Cardiac muscle cell (in vitro differentiated cells and primary cell): ENCODE measurements at places on chromosomes 5 and 9. TPM values are rescaled to one million over a fixed set of nuclear protein-coding genes. Genes with fewer than 3 reads are reported as not detected.

Gene PCDHGA7
- total RNA-seq: 1.0 and 1.2 TPM in 2 replicates

Gene NR3C1
- total RNA-seq: 7.4 and 9.7 TPM in 2 replicates

Gene PALM2AKAP2
- total RNA-seq: 94.7 and 121 TPM in 2 replicates

Gene ZDHHC11
- 12.4 and 12.7 TPM in 2 replicates for total RNA-seq

Gene NHP2
- 270 and 391 TPM in 2 replicates for total RNA-seq

Gene SLC25A48
- total RNA-seq: 0.09 and 1.8 TPM in 2 replicates

Gene SOWAHA
- total RNA-seq: 0.14 TPM in 1 of 2 replicates, not detected in the other

Gene HSPA4
- total RNA-seq: 79.7 and 84.7 TPM in 2 replicates

Gene MYOZ3
- total RNA-seq: 2.1 and 6.8 TPM in 2 replicates

Gene MAMDC2
- total RNA-seq: 0.32 and 0.54 TPM in 2 replicates

Gene HAND1
- 68.9 and 81.2 TPM in 2 replicates for total RNA-seq

Gene AHRR
- 1.2 and 1.4 TPM in 2 replicates for total RNA-seq

Gene ARID3C
- 0.27 and 1.7 TPM in 2 replicates for total RNA-seq

Gene ANXA2R
- total RNA-seq: 0.32 and 0.63 TPM in 2 replicates

Gene DND1
- 1.0 and 2.1 TPM in 2 replicates for total RNA-seq

Gene NR6A1
- 12.8 and 19.8 TPM in 2 replicates for total RNA-seq

Gene PCDHB16
- total RNA-seq: 4.8 and 6.3 TPM in 2 replicates

Gene TLX3
- not detected in 2 replicates for total RNA-seq

Gene OBP2B
- not detected in 2 replicates for total RNA-seq

Gene NR5A1
- 0.12 TPM in 1 of 2 replicates, not detected in the other for total RNA-seq

Gene CD274
- 0.39 TPM in 1 of 2 replicates, not detected in the other for total RNA-seq

Gene FOXD4L4
- 0.07 and 0.42 TPM in 2 replicates for total RNA-seq

Gene SERF1A
- total RNA-seq: 14.5 and 15.6 TPM in 2 replicates

Gene TRAF1
- 4.1 and 7.5 TPM in 2 replicates for total RNA-seq

Gene LCN1
- not detected in 2 replicates for total RNA-seq

Gene SHISAL2B
- 1.9 TPM in 1 of 2 replicates, not detected in the other for total RNA-seq

Gene FAM78A
- 39.6 and 42.6 TPM in 2 replicates for total RNA-seq

Gene CTXN3
- not detected in 2 replicates for total RNA-seq

Gene OMD
- not detected in 2 replicates for total RNA-seq

Gene ROPN1L
- 1.3 and 1.4 TPM in 2 replicates for total RNA-seq

Gene PHF24
- total RNA-seq: 1.1 and 2.9 TPM in 2 replicates

Gene PFN3
- not detected in 2 replicates for total RNA-seq

Gene PRLR
- total RNA-seq: 0.06 and 0.46 TPM in 2 replicates

Gene SLC25A2
- 0.42 TPM in 1 of 2 replicates, not detected in the other for total RNA-seq

Gene FLT4
- 5.3 and 9.0 TPM in 2 replicates for total RNA-seq

Gene RNF183
- total RNA-seq: 0.06 and 0.53 TPM in 2 replicates

Gene CA9
- total RNA-seq: 2.4 and 3.1 TPM in 2 replicates

Gene RALGPS1
- 16.1 and 18.1 TPM in 2 replicates for total RNA-seq

Gene SLC36A3
- not detected in 2 replicates for total RNA-seq

Gene TAF1L
- 0.09 TPM in 1 of 2 replicates, not detected in the other for total RNA-seq

Gene EMB
- 1.8 and 3.8 TPM in 2 replicates for total RNA-seq

Gene DOCK8
- total RNA-seq: 0.04 TPM in 1 of 2 replicates, not detected in the other

Gene ZNF366
- total RNA-seq: not detected in 2 replicates

Gene FAM200C
- 6.3 and 8.8 TPM in 2 replicates for total RNA-seq

Gene FOXD1
- total RNA-seq: 0.11 TPM in 1 of 2 replicates, not detected in the other

Gene AQP3
- 6.8 and 6.9 TPM in 2 replicates for total RNA-seq

Gene GPR150
- 0.07 and 0.57 TPM in 2 replicates for total RNA-seq

Gene EIF4E1B
- not detected in 2 replicates for total RNA-seq

Gene DIPK1B
- total RNA-seq: 163 and 188 TPM in 2 replicates

Gene F2RL2
- total RNA-seq: 0.70 and 0.98 TPM in 2 replicates

Gene KCNV2
- not detected in 2 replicates for total RNA-seq

Gene CDH9
- total RNA-seq: not detected in 2 replicates

Gene MCC
- 105 and 137 TPM in 2 replicates for total RNA-seq

Gene BTNL8
- not detected in 2 replicates for total RNA-seq

Gene SLC34A1
- total RNA-seq: not detected in 2 replicates

Gene SEMA5A
- total RNA-seq: 14.6 and 16.6 TPM in 2 replicates

Gene MARCHF11
- total RNA-seq: 3.0 and 5.1 TPM in 2 replicates

Gene SLC6A19
- 0.09 and 0.49 TPM in 2 replicates for total RNA-seq

Gene FRRS1L
- 0.07 and 0.30 TPM in 2 replicates for total RNA-seq
